ENCODE measurements at places on chromosomes 11 and 22.

GRCh38 chr22:49263101-49263500 is 564.6 kb downstream of the BRD1 start:
- no peak for DNase-seq

DNA sequence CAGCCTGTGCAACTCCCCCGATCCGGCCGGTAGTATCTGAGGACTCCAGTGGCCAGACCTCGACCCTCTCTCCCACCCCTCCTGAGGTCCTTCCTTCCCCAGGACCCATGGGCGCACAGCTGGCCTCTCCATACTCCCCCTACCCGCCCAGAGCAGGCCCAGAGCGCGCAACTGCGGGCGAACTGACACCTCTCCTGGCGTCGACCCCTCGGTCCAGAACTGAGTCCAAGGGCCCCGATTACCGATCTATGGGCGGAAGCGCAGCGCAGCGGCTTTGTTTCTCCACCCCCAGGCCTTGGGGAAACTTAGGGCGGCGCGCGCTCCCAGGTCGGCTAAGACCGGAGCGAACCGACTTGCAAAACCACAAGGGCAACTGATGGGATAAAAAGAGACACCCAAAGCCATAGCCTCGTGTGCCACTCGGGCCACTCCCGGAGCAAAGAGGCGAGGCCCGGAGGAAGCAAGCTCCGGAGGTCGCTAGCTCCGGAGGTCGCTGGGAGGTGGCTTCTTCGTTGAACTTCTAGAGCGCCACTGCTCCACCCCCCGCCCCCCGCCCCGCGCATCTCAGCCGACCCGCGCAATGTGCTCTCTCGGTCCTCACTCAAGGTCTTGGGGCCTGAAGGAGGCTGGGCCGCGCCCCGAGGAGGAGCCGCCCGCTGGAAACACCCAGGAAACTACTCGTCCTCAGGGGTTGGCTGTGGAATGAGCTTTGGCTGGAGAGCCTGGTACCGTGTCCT is 9.8 kb upstream of the ALX4 start:
- DNase-seq = no peak

- DNase-seq = no peak
These were observed 139.0 kb downstream of the KCNC1 start for GRCh38 chr11:17873586-17873985.

DNA sequence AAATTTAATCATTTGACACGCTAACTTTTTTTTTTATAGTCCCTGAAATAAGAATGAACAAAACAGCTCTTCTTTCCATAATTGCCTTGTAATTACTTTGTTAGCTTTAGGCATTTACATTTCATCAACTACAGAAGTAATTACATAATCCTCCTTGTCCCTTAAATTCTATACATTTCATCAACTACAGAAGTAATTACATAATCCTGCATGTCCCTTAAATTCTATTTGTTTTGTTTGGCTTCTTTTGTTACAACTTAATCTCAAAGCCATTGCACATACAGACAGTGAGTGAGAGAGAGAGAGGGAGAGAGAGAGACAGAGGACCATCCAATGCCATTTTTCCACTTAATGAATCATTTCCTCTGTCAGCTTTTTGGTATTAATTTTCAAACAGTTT is 873.2 kb downstream of the METTL15 start:
- DNase-seq = no peak

DNA sequence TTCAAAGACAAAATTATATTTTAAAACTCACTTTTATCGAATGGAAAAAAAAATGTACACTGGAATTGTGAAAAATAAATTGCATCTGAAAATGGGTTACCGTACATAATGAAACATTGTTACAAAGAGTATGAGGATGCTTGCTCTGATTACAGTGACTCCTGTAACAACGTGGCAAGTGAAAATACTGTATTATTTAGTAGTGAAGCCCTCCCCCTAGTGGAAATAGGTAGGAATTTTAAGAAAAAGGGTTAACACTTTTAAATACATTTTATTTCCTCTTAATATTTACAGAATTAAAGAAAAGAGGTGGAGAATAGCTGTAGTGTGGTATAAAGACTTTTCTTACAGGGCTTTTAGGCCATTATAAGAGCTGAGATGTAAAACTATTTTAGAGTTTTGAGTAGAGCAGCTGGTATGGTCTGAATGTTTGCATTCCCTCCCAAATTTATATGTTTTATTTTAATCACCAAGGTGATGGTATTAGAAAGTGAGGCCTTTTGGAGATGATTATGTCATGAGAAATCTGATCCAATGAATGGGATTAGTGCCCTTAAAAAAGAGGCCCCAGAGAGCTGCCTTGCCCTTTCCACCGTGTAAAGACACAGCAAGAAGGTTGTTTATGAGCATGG is 25.2 kb downstream of the FAM76B start:
- DNase-seq = no peak

DNA sequence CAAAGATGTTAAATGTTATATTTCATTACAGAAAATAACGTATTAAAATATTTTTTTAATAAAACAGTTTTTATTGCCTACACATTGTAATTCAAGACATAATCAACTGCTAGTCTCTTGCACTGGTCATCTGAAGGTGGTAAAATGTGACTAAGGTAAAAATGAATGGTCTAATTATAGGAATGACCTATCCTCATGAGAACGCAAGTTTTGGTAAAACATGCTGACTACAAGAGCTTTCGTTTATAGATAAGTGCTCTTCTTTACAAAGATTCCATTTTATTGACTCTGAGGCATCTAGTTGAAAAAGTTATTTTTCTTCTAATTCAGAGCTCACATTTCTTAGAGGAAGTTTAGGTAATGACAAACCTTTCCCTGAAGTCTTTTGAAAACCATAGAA is 27.3 kb downstream of the LUZP2 start:
- DNase-seq = no peak

- DNase-seq = no peak
These were observed 21.9 kb downstream of the HSPA8 start for GRCh38 chr11:123040111-123040432.

GRCh38 chr11:18633256-18634139 is 644 bp downstream of the SPTY2D1 start:
- DNase-seq = peak; percentile 89

GRCh38 chr11:72937439-72937838 is 123.2 kb downstream of the ATG16L2 start:
- DNase-seq = no peak

GRCh38 chr11:119910051-119910450 is 181.1 kb upstream of the NECTIN1 start:
- DNase-seq = no peak

GRCh38 chr11:36237391-36237790 is 51.8 kb downstream of the COMMD9 start:
- DNase-seq = no peak

DNA sequence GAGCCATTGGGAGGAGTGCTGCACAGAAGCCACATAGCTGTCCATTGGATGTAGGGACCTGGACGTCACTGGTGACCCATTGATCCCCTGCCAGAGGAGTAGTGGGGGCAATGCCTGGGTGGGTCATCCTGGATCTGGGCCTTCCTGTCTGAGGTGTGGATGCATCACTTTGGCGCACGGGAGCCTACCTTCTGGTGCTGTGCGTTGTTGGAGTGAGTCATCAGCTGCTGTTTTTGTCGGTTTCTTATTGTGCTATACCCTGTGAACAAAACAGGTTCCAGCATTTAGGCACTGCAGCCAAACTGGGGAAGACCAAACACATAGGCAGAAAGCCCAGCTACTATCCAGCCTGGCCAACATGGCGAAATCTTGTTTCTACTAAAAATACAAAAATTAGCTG is 3.2 kb downstream of the TAF6L start:
- DNase-seq = no peak

DNA sequence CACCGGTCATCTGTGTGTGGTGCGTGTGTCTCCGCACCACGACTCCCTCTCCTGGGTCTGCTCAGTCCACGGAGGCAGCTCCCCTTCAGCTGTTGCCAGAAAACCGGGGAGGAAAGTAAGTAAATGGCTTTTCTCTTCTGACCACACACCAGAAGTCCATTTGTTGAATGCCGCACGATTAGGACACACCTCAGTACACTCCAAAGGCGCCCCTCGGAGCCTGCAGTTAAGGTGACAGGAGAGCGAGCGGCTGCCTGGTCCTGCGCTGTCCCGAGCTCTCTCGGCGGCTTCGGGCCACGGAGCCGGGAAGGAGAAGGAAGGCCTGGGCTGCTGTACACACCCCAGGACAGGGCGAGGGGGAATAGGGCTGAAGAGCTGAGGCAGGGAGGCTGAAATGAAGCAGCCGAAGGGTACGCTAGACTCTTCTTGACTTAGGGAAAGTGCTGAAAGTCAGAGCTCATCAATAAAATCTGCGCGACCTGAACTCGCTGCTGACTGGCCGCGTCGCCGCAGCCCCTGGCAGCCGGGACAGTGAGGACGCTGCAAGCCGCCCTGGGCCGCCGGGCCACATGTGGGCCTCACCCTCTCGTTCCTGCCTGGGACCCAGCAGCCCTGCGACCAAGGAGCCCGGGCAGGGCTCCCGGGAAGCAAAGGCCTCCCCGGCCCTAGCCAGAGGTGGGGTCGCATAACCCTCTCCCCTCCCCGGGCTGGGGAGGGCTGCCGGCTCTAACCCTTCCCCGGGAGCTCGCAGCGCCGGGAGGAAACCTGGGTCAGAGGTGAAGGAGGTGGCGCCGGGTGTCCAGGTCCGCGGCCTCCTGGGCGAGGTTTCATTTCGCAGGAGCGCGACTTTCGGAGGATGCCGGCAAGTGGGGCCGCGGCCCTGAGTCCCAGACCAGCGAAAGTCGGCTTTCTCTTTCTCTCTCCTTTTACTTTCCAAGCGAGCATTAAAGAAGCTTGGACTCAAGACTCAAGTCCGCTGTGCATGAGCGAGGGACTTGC is 1.6 kb upstream of the PAX6 start:
- DNase-seq = no peak

DNA sequence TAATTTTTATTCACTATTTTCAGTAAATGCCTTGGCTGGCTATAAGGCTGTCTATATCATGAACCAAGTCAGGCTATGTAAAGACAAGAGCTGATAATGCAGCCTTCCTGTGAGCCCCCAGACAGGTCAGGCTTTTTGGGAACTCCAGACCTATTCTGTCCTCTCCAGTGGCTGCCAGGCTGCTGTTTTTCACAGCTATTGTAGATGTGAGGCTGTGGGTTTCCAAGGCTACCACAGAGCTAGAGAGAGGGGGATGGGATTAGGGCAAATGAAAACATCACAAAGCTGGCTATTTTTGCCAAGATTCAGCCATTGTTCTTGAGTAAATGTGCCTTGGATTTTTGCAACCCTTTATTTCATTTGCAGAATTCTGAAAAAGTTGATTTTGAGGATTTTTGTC is 55.7 kb upstream of the SORL1-AS1 start:
- DNase-seq = no peak

DNA sequence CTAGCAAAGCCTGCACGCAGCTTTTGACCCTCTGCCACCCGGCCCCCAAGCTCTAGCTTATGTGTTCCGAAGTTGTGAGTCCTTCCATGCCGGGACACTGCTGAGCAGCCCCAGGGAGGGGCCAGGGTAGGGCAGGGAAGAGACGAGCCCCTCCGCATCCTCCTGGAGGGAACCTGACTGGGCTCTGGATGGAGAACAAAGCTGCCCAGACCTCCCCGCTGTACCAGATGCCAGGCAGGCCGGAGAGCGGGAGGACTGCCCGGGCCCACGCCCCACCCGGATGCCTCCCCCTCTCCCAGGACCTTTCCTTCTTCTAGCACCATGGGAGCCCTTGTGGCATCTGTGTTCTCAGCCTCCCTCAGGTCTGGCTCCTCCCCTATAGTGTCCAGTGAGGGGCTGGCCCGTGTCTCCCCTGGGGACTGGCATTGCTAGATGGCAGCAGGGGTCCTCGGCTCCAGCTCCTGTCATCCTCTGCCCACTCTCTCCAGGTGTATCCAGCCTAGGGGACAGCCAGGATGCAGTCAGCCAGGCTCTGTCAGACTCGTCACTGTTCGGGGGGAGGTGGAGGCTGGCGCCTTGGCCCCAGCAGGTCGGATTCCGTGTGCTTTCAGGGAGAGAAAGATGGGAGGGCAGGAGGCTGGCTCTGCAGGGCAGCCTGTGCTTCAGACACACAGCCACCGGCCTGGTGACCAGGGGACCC is 46.1 kb downstream of the ALX4 start:
- DNase-seq = no peak

DNA sequence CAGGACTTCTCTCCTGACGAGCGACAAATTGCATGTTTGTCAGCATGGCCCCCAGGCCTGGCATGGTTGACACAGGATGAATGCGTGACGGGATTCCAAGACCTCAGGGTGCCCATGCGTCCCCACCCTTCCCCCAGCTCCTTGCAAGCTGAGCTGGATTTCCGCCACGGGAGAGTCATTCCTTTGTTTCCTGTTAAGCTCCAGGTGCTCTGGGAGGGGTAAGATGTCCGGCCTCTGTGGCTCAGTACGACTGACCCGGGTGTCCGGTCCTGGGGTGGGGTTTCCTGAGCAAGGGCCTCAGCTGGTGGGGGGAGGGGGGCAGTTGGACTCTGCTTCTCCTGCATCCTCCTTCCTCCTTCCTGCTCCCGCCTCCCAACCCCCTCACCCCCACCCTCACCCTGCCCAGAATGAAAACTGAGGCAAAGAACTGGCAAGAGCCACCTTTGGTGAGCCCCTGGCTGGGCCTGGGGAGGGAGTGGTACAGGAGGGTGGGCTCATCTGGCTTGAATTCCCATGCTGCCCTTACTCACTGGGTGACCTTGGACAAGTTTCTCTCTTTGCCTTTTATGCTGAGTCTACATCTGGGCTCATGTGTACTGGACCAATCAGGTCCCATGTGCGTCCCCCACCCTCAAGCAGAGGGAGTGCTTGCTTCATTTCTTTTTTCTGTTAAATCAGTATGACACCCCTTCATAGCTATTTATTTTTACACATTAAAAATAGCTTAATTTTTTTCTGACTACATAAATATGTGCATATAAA is 2.5 kb downstream of the CDC42EP2 start:
- DNase-seq = no peak

- no peak for DNase-seq
These were observed 4.3 kb upstream of the PRDM10 start for GRCh38 chr11:130006929-130007328.

- DNase-seq = no peak
These were observed 1.7 kb downstream of the EP300 start for GRCh38 chr22:41094041-41094593.

DNA sequence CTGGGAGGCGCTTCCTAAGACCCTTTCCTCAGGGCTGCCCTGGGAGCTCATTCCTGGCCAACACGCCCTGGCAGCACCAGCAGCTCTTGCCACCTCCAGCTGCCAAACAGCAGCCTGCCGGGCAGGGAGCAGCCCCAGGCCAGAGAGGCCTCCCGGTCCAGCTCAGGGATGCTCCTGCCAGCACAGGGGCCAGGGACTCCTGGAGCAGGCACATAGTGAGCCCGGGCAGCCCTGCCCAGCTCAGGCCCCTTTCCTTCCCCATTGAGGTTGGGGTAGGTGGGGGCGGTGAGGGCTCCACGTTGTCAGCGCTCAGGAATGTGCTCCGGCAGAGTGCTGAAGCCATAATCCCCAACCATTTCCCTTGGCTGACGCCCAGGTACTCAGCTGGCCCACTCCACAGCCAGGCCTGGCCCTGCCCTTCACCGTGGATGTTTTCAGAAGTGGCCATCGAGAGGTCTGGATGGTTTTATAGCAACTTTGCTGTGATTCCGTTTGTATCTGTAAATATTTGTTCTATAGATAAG is 7.6 kb downstream of the SLC39A13 start:
- no peak for DNase-seq
